T-helper 2 cell treated with Interferon-gamma antibody and Interleukin-4, amounts not matched to agents 5 μg/mL and 100 μg/mL, for 36 hours (primary cell): ENCODE measurements at places on chromosomes 4 and X.

DNA sequence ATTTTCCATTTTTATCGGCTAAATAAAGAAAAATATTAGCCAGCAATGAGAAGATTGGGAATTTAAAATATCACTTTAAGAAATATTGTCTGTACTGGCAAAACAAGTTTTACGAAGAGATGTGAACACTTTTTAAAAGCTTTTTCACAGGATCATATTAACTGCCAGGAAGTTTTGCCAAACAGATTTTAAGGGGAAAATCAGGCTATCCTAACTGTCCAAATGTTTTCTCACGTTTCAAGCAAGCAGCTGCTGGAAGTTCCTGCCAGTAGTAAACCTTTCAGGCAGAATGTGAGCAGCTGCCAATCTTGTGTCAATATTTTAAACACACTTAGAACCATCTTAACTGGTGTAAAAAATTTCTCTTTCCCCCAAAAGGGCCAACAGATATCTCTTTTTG lies 101.1 kb downstream of the ADGRL3 start:
- no peaks in the 10 kb centered on the region for H3K4me1 ChIP-seq
- no peak overlapping the region for H3K4me3 ChIP-seq
- H3K27me3 ChIP-seq = no peaks in the 10 kb centered on the region
- DNase-seq = no peak

- no peak overlapping the region for H3K4me3 ChIP-seq
- H3K4me1 ChIP-seq = no peaks in the 10 kb centered on the region
- DNase-seq = no peak
These were observed 142.1 kb upstream of the FTHL17 start for GRCh38 chrX:31213941-31214340.

DNA sequence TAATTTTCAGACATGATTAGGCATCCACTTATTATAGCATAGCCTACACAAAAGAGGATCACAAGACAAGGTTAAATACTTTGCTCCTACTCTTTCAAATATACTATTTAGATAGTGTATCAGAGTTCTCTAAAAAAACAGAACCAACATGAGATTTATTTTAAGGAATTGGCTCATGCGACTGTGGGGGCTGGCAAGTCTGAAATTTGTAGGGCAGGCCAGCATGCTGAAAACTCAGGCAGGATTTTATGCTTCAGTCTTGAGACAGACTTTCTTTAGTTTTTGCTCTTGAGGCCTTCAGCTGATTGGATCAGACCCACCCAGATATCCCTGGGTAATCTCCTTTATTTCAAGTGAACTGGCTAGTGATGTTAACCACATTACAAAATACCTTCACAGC lies 169.5 kb downstream of the MAML3 start:
- H3K4me1 ChIP-seq = peaks cover 3% of the 10 kb centered on the region
- no peaks in the 10 kb centered on the region for H3K36me3 ChIP-seq
- H3K4me3 ChIP-seq = no peak overlapping the region
- peaks cover 10% of the 10 kb centered on the region for H3K27me3 ChIP-seq
- no peak for DNase-seq

- DNase-seq = no peak
- peaks cover 7% of the 10 kb centered on the region for H3K4me1 ChIP-seq
- H3K36me3 ChIP-seq = no peaks in the 10 kb centered on the region
- no peak overlapping the region for H3K4me3 ChIP-seq
These were observed 56.3 kb upstream of the HPSE start for GRCh38 chr4:83390944-83391343.

DNA sequence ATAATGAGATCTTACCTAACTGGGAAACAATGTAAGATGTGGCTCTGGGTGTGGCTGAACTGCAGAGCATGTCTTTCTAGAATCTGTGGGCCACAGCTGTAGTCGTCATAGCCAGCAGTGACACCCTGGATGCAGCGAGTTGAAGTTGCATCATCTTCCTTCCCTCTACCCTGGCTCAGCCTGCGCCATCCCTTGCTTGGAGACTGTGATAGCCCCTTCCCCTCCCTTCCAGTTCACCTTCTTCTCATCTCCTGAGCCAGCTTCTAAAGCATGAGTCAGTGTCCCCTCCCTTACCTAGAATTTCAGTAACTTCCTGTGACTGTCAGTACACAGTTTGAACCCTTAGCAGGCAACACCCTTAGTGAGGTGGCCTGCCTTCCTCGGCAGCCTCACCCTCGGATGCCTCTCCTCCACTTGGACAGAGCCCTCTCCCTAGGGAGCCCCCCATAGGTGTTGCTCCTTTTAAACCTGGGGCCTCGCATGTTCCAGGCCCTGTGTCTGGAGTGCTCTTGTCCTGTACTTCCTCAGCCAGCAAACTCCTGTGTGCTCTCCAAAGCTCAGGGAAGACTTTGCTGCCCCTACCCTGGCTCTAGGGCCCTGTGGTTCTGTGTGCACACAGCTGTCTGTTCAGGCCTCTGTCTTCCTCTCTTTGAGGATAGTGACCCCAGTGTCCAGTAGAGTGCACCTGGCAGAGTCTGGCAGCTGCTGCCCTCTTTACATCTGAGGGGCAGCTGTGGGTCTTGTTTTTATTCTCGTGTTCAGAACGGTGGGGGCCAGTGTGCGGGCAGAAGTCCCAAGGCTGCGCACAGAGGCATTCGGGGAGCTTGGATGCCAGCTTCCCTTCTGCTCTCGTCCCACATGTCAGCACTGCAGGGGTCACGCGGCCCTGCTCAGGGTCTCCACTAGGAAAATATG lies 43.7 kb upstream of the TADA2B start:
- peaks cover 23% of the 10 kb centered on the region for H3K4me1 ChIP-seq
- peaks cover 61% of the 10 kb centered on the region for H3K36me3 ChIP-seq
- H3K4me3 ChIP-seq = peak overlapping the region; percentile 63
- no peaks in the 10 kb centered on the region for H3K27me3 ChIP-seq
- no peak for DNase-seq

DNA sequence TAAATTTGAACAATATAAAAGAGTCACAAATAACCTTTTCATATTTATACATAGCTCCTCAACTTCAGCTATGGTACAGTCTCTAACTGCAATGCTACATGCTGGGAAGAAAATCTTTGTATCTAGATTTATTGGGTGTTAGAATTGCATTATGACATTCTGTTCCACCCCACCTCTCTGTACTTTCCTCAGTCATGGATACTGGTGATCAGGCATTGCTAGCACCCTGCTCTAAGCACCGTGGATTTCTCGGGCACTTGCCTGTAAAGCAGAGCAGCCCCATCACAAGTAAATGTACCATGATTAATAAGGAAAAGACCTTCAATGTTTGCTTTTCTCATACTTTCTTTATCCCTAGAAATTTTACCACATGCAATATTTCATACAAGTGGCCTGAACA lies 1028.9 kb upstream of the INTU start:
- no peaks in the 10 kb centered on the region for H3K36me3 ChIP-seq
- H3K27ac ChIP-seq = no peak overlapping the region
- H3K27me3 ChIP-seq = no peaks in the 10 kb centered on the region
- H3K4me1 ChIP-seq = no peaks in the 10 kb centered on the region

- H3K36me3 ChIP-seq = peaks cover 26% of the 10 kb centered on the region
- H3K4me3 ChIP-seq = no peak overlapping the region
- H3K27me3 ChIP-seq = no peaks in the 10 kb centered on the region
- H3K27ac ChIP-seq = no peak overlapping the region
- no peak for DNase-seq
These were observed 21.3 kb downstream of the QDPR start for GRCh38 chr4:17490575-17491059.

DNA sequence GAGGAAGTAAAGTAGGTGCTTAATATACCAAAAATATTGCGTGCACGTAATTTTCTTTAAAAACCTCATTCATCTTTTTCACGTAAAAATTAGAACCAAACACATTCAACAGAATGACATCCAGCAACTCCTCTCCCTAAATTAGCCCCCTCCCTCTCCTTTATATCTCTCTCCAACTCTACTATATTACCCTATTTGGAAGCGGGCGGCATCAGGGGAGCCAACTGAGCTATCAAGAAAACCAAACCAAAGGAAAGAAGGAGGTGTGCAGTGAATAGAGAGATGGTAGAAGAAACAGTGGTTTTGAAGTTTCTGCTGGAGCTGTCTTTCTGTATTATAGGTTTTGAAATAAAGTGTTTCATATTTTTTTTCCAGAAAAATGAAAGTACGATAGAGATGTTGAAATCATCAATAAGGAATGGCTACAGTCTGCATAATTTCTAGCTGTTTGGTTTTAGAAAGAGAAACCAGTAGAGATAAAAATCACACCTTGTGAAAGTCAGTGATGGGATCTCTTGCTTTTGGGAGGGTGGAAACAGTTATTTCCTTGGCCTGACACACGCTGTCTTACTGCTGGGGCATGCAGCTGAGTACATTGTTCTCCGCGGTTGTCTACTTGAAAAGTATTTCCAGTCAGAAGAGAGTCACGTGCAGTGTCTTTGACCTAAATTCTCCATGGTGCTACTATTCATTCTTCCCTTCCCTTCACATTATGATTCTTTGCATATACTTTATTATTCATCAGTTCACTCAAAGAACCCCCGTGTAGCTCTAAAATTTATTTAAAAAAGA lies 94.1 kb upstream of the WDR17 start:
- H3K36me3 ChIP-seq = no peaks in the 10 kb centered on the region
- H3K27me3 ChIP-seq = no peaks in the 10 kb centered on the region
- H3K4me3 ChIP-seq = no peak overlapping the region
- DNase-seq = no peak

DNA sequence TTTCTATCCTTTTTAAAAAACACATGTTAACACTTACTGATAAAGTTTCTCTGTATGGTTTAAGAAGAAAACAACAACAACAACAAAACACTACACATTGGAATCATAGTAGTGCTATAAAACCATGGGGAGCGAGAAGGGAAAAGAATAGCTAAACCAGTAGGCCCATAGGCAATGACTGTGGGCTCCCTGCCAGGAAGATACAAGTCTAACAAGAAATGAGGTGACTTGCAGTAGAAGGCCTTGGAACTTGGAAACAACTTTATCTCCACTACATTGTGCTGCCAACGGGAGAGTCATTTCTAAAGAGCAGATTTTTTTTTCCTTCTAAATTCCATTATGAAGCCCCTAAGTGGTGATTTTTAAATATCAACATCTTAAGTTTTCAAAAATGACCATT lies 78.0 kb downstream of the GPC4 start:
- H3K4me3 ChIP-seq = no peak overlapping the region
- no peak overlapping the region for H3K27ac ChIP-seq
- no peaks in the 10 kb centered on the region for H3K27me3 ChIP-seq
- H3K4me1 ChIP-seq = no peaks in the 10 kb centered on the region

DNA sequence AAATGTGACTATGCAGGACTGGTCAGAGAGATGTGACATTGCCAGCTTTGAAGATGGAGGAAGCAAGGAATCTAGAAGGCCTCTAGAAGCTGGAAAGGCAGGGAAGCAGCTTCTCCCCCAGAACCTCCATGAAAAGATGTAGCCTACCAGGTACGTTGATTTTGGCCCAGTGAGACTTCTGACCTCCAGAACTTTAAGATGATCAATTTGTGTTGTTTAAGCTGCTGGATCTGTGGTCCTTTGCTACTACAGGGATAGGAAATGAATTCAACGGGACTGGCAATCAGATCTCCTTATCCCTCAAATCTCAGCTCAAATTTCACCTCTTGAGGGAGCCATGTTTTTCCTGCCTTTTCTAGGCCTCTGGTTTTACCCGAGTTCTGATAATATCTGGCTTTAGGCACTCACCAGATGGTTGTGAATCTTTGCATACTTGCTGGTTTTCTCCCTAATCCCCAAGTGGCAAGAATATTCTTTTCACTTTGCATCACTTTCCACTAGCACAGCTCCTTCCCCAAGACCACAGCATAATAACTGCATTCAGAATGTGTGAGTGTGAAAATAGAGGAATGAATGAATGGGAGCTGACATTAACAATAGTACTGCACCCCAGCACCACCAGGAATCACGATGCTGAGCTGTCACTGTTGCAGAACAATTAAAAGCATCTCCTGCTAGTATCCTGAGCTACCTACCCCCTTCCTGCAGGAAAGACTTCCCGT lies 25.5 kb upstream of the TMSB4X start:
- H3K4me3 ChIP-seq = peak overlapping the region; percentile 90
- no peaks in the 10 kb centered on the region for H3K27me3 ChIP-seq
- peaks cover 60% of the 10 kb centered on the region for H3K4me1 ChIP-seq

DNA sequence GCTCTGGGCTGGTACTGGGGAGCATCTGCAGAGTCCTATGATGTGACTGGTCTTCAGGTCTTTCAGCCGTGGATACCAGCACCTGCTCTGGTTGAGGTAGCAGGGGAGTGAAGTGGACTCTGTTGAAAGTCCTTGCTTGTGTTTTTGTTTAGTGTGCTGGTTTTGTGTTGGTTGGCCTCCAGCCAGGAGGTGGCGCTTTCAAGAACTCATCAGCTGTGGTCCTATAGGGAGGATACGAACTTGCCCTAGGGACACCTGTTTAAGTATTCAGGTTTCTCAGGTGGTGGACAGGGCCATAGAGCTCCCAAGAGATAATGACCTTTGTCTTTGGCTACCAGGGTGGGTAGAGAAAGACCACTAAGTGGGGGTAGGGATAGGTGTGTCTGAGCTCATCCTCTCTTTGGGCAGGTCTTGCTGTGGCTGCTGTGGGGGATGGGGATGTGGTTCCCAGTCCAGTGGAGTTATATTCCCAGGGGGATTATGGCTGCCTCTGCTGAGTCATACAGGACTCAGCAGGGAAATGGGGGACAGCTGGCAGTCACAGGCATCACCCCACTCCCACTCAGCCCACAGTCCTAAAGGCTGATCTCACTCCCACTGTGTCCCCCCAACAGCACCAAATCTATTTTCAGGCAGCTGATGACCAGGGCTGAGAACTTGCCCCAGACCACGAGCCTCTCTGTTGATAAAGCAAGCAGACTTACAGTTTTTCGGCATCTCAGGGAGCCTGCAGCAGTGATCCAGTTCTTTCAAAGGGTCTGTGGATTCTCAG lies 24.1 kb downstream of the MSMO1 start:
- H3K4me1 ChIP-seq = no peaks in the 10 kb centered on the region
- peaks cover 13% of the 10 kb centered on the region for H3K27me3 ChIP-seq
- no peak overlapping the region for H3K27ac ChIP-seq
- DNase-seq = no peak
- no peak overlapping the region for H3K4me3 ChIP-seq

DNA sequence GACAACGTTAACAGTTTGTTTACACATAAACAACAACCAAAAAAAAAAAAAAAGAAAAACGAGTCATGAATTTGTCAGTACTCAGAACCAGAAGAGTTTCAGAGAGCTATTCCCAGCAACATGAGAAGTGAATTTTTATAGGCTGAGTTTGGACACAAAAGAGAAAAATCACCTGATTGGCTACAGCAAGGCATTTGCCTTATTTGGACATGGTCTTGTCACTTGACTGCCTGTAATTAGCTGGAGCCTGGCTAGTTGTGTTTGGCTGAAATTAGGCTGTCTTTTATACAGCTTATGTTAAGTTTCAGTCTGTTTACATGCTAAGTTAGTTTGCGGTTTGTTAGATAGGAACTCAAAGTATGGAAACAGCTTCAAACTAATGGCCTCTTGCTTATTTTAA lies 880 bp upstream of the TEX13A start:
- H3K4me1 ChIP-seq = no peaks in the 10 kb centered on the region
- no peak overlapping the region for H3K27ac ChIP-seq
- DNase-seq = no peak
- H3K27me3 ChIP-seq = no peaks in the 10 kb centered on the region

GRCh38 chrX:119132961-119133360 lies 5.3 kb upstream of the KIAA1210 start:
- peaks cover 3% of the 10 kb centered on the region for H3K27me3 ChIP-seq
- no peaks in the 10 kb centered on the region for H3K4me1 ChIP-seq
- H3K27ac ChIP-seq = no peak overlapping the region
- H3K36me3 ChIP-seq = no peaks in the 10 kb centered on the region
- H3K4me3 ChIP-seq = no peak overlapping the region
- DNase-seq = no peak
